ENCODE measurements at places on chromosomes 11 and 22.

GRCh38 chr11:69003866-69004367 lies 9.1 kb downstream of the MRGPRF start:
- no peak for DNase-seq

GRCh38 chr11:129333873-129334272 lies 41.8 kb upstream of the BARX2 start:
- peak; percentile 3 for DNase-seq

- DNase-seq, result no peak
These were observed 10.6 kb downstream of the TMEM184B start for GRCh38 chr22:38262051-38262795.

GRCh38 chr11:135036488-135037297 lies 624.7 kb upstream of the B3GAT1 start:
- DNase-seq, result no peak

GRCh38 chr11:26467506-26467905 lies 104.6 kb downstream of the MUC15 start:
- no peak for DNase-seq

DNA sequence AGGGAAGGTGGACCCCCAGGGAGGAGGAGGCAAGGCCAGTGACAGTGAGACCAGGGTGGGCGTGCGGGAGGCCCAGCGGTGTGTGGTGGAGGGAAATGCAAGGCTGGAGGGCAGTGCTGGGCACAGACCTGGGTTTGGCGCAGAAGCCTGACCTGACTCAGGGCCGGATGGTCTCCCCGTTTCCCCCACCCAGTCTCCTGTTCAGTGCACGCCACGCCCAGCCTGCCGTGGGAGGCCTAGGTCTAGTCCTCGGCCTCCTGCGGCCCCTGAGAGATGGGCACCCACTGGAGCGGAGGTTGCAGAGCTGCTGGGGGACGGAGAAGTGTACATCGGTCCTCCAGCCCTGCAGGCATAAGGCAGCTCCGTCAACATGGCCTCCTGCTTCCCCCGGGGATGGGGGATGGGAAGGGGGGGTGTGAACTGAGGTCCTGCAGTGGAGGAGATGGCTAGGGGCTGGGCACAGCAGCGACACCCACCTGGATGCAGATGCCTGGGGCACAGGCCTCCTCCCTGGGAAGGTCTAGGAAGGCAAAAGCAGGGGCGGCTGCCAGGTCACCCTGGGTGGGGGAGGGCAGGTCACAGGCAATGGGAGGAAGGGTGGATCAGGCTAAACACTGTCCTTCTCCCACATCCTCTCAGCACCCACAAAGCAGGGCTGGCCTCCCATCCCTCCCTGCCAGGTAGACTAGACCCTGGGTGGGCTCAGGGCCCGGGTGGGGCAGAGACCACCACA lies 15.9 kb downstream of the IL17REL start:
- no peak for DNase-seq
